ENCODE measurements at places on chromosomes 2 and 18. TPM values are rescaled to one million over a fixed set of nuclear protein-coding genes. Genes with fewer than 3 reads are reported as not detected.

Gene ABCG8
- not detected for total RNA-seq

Gene ACTR1B
- 44.6 TPM for total RNA-seq

Gene LRP1B
- 0.36 TPM for total RNA-seq

Gene ZNF396
- 2.0 TPM for total RNA-seq

Gene VWA3B
- not detected for total RNA-seq

Gene VSNL1
- 0.90 TPM for total RNA-seq

Gene GLI2
- 5.3 TPM for total RNA-seq

Gene SCG2
- 3.4 TPM for total RNA-seq

Gene GCKR
- total RNA-seq = 4.5 TPM

Gene FAM228B
- 7.0 TPM for total RNA-seq

Gene CD207
- not detected for total RNA-seq

Gene NT5DC4
- not detected for total RNA-seq

Gene SLC4A3
- total RNA-seq = 14.7 TPM

Data from fibroblast of the aortic adventitia (primary cell).